Hematopoietic multipotent progenitor cell treated with erythropoietin and hydrocortisone succinate and interleukin-3 and kit ligand, for 4 days (in vitro differentiated cells): ENCODE measurements at places on chromosomes 3 and 15.

GRCh38 chr3:122394173-122394572 is 10.2 kb downstream of the FAM162A start:
- no peak for DNase-seq

- DNase-seq: no peak
These were observed 72.5 kb downstream of the MITF start for GRCh38 chr3:69811452-69812401.

DNA sequence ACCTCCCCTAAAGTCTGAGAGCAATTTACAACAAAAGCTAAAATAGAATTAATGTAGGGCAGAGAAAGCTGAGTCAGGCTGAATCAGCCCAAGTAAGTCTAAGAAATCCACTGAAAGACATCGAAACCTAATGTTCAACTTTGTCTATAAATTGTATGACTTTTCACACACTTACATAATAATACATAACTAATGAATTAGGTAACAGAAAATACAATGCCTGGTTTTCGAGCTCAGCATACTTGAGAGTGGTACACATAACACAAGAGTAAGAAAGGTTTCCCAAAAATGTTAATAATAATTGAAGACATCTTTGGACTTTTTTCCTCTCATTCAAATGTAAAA is 55.3 kb upstream of the VGLL4 start:
- no peak for DNase-seq

- peak; percentile 54 for DNase-seq
These were observed 62.6 kb upstream of the SLC2A2 start for GRCh38 chr3:171088964-171089754.

GRCh38 chr15:77021803-77022381 is 27.0 kb downstream of the PSTPIP1 start:
- peak; percentile 51 for DNase-seq

DNA sequence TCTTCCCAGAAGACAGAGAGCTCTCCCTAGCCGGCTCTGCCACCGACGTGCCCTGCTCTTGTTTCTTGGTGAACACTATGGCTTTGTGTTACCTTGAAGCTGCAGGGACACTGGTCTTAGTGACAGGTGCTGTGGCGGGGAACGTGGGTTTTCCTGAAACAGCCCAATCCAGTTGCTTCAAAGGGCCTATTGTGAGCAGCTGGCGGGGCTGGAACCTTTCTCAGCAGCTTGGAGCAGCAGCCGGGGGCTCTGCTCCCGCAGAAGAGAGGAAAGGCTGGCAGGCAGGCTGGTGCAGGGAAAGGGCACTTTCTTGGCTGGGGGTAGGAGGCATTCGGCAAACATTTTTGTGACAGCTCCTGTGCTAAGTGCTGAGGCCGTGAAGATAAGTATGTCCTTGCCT is 12.8 kb downstream of the MYZAP start:
- DNase-seq: no peak

- DNase-seq: no peak
These were observed 6.1 kb downstream of the NGRN start for GRCh38 chr15:90271459-90272166.

DNA sequence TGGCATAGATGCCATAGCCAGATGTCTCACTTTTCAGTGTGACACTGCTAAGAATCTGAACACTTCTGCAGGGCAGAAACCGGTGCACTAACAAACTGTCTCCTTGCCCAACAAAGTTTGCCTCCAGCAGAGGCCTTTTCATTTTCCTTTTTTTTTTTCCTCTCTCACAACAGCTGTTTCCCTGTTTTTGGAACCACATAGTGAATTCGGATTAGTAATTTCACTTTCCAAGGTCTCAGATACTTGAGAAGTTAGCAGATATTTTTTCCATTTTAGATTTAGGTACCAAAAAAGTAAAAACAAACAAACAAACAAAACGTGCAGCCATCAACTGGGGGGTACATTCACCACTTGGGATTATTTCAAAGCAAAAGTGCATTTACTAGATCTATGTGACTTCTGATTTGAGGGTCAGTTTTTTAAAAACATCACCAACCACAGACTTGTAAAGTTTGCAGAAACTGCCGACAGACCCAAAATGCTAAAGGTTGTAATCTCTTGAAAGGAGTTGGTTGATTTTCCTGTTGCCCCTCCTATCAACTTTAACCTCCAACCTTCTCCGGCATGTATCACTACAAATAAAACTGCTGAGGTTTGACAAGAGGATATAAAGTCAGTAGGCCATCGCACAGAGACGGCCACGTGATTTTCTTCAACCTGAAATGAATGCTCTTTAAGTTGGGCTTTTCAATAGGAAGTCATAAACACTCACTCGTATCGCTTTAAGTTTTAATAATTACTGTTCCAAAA is 169.1 kb downstream of the CDIN1 start:
- no peak for DNase-seq

- peak; percentile 66 for DNase-seq
These were observed 557 bp downstream of the TFG start for GRCh38 chr3:100709842-100710260.

DNA sequence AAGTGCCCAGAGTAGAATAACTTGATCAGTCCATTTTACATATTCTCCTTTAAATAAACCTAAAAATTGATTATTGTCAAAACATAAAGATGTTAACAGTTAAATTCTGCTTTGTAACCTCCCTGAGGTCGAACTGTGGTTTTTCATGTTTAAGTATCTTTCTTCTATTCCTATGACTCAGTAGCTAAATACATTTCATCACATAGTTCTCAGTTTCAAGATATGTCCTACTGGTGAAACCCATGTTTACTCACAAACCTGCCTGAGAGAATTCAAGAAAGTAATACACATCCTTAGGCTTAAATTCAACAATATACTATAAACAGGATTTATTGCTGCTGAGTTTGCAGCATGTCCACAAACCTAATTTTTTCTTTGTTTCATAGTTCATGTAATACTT is 692.9 kb downstream of the ZPLD1 start:
- DNase-seq: no peak

DNA sequence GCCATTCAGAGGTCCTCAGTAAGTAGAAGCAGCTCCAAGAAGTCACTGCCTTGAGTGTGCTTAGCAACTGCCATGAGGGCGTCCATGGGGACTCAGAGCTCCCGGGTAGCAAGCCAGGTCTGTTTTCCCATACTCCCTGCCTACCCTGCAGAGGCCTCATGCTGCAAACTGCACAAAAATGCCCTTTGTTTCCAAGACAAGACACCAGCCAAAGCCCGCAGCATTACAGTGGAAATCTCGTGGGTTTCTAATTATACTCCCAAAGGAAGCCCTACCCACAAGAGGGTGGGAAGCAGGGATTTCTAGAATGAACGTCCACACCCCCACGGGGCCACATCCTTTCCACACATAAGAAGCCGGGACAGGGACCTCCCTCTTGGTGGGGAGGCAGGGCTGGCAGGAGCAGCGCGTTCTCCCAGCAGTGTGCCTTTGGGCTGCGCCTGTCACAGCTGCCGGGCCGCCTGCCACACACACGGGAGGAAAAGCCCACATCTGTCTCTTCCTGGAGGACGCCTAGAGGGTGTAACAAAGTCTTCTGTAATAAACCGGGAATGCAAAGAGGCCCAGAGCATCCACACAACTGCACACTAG is 31.1 kb downstream of the FAM174B start:
- no peak for DNase-seq

DNA sequence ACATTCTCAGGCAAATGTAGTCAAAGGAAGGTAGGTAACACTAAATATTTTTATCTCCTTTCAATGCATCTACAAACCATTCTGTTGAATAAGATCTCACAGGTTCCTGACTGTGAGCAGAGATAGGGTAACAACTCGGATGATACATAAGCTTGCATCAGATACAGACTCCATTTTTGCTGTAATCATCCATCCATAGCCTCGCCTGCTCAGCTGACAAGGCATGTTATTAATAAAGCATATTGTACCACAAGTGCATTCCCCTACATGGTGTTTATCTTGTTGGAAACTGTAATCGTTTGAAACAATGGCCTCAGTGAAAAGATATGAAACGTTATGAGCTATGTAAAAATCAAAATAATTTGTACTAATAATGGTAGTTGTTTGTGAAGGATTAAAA is 35.4 kb upstream of the TCF12 start:
- no peak for DNase-seq

DNA sequence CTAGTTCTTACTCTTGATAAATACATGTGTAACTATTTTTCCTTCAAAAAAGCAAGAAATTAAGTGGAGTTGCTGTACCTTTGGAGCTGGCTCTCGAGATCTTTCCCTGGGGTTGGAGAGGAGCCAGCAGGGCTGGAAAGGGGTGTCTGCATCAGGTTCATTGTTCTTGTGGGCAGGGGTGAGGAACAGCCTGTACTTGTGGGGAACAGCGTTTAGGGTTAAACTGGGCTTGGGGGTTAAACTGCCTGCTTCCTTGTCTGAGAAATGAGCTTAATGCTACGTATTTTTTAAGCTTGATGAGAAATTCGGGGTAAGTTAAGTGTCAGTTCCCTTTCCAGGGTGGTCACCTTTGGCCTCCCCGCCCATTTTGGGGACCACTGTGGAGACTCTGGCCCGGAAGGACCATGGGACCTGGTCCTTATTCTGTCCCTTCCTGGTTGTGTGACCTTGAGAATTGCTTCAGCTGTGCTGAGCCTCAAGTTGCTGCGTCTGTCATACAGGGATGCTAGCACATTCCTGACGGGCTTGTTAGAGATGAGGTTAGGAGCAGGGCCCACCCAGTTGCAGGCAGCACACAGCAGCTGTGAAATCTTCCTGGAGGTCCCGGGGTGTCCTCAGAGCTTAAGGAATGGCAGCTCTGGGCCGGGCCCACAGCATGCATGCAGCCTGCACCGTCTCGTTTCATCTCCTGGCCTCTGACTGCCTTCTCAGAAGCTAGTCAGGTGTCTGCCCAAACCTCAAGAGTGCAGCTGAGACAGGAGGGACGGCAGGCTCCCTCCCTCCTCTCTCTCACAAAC is 11.6 kb downstream of the H1-8 start:
- peak; percentile 64 for DNase-seq

GRCh38 chr3:31133541-31133940 is 239.1 kb upstream of the GADL1 start:
- DNase-seq: no peak

DNA sequence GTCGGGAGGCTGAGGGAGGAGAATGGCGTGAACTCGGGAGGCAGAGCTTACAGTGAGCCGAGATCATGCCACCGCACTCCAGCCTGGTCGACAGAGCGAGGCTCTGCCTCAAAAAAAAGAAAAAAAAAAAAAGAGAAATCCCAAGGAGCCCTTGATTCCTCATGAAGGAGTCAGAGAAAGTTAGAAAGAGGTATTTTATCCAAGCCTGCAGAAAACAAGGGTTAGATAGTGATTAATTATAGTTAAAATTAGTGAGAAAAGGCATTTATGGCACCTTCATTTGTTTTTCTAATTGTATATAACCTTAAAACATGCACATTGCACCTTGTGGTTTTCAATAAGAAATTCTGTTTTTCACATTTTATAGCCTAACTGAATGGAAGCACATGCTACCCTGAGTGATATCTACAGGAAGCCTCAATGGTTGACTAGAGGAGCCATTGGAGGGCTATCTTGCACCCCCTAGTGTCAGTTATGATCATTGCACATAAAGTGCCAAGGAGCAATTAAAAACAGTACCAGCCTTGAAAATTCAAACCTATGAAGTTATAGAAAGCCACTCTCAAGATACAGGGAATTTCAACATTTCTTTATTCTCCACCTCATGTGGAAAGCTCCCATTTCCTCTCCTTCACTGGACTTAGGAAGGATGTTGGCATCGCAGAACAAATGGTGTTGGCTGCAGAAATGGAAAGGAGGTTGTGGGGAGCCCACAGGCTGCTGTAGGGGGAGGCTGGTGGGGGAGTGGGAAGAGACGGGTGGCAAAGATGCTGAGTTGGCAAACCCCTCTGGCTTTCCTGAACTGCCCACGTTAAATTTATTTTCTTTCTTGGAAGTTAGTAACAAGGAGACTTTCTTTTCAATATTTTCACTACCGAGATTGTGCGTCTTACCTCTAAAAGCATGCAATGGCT is 48.5 kb downstream of the ITGA11 start:
- peak; percentile 81 for DNase-seq

DNA sequence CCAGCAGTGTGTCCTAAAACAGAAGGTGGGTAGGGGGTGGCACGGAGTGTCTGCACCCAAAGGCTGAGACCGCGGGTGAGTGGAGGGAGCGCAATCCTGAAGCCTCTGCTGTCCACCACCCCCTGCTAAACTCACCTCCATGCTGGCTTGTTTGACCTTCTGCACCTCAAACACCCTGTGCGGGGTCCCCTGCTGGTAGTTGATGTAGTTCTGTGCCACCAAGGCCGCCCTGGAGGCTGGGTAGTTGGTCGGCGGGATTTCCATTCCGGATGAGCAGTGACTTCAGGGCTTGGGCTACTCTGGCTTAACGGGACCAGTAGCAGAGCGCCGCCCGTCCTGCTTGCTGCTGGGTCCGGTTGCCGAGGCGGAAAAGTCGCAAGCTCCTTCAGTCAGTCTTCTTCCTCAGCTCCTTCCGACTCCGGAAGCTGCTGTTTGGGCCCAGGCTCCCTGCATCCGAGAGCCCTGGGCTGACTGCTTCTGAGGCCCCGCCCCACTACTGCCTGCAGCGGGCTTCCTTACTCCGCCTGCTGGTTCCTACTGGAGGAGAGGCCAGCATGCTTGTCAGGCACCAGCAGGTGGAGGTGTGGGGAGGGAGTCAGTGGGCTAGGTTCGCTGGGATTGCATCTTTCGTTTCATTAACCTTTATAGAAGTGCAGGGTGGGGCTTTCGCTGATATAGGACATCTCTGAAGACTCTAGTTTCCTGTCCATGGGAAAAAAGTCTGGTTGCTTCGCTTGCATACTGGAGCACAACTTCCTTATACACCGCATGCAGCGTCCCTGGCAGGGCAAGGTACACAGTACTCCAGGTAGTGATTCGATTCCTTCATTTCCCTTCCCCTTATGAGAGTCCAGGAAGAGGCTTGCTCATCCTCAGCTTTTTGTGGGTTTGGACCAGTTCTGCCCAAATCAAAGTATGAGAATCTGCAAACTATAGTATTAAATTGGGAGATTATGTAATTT is at the start of gene LXN:
TSS of gene LXN (minus strand) at position 434 of the 962 bp plus-strand sequence. CDS start at position 264, 170 bp downstream.
- DNase-seq: peak; percentile 97

GRCh38 chr15:73265536-73266153 is 103.1 kb downstream of the HCN4 start:
- peak; percentile 78 for DNase-seq

- DNase-seq: no peak
These were observed 819.7 kb upstream of the ALCAM start for GRCh38 chr3:104547031-104547430.

DNA sequence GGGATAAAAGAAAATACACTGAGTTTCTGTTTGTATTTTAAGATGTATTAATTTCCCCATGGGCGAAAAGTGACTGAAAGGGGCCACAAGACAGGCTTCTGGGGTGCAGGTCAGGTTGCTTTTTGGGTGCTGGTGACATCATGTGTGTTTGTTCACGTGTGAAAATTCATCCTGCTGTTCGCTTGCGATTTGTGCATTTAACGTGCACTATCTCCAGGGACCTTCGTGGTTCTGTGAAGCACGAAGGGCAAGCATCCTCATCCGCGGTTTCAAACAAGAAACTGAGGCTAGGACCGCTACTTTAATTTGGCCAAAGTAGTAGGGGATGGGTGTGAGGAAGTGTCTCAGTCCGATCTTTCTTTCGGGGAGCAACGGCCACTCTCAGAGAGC is 1.6 kb upstream of the SMAD6 start:
- DNase-seq: no peak
